Activated T-helper 1 cell treated with anti-CD3 and anti-CD28 coated beads, Interleukin-12 subunit alpha, Interleukin-12 subunit beta, Interleukin-2, Interleukin-4 antibody, amounts not matched to agents 30 ng/mL and 10 ng/mL and 1 ng/mL, durations not matched to agents 14 hours and 24 hours and 36 hours (primary cell): ENCODE measurements at places on chromosomes 3 and 15.

DNA sequence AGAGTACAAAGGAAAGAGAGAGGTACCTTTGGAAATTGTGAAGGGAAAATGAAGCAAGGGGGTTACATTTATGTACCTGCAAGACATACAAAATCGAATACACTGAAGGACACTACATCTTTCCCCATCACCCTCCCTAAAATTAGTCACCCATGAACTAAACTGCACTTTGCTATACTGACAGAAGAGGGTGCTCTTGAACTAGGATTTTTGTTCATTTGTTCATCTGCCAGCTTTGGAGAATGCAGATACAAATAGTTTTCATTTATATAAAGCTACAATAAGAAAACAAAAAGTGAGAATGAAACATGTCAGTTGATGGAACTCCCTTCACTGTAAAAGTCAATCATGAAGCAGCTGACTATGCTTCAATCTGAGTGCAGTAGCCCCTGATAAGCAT lies 55.7 kb downstream of the PCCB start:
- no peak for DNase-seq

DNA sequence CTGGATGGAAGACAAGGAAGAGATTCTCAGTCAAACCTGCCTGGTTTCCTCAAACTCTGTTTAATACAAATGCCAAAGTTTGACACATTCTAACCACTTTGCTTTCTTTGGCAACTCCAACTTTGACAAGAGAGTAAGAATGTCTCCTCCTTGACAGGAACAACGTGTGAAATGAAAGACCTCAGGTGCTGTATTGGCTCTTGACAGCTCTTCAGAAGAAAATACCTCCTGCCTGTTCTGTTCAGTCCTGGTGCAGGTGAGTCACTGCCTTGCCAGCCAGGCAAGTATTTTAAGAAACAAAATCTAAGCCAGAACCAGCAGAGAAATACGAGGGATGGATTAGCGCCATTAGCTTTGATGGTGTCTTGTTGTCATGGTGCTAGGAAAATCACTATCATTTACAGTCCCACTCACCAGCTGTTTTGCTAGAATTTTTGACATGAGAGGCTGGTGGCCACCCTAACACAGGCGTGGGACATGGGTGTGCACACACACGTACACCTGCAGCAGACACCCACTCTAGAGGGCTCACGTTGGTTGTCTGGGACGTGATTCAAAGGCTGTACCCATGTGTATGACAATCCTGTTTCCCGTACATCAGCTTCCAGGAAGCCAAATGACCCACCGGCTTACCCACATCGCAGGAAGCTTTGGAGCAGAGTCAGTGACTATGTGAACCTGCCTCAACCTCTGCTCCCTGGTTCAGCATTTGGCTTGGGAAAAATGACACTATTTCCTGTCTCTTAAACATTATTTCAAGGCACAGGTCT lies 60.4 kb downstream of the CCNL1 start:
- DNase-seq = no peak

DNA sequence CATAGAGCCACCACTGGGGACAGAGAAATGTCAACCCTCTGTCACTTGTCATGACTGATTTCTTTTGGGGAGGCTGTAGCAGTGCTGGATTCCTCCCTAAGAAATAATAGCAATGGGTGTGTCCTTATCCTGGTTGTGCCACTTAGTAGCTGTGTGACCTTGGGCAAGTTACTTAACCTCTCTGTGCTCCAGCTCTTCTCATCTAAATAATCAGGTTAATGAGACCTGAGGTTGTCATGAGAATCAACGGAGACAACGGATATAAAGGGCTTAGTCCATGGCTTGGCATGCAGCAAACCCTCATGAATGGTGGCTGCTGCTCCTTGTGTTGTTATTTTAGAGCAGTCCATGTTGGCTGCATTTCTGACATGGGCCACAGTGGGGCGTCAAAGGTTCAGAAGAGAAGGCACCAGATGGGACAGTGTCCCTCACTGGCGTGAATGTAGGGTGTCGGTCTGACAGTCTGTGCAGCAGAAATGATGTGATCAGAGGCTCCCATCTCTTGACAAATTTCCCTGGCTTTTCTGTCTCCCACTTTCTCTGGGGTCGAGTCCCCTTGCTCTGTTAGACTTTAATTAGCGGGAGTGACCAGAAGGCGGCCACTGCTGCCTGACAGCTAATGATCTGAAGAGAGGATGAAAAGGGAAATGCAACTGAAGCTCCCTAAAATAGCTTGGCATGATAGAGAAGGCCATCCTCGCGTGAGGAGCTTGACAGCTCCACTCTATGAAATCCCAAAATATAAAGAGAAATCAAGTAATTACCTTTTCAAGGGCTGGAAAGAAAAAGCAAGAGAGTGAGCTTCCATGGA lies 209.4 kb downstream of the CADPS start:
- no peak for DNase-seq

DNA sequence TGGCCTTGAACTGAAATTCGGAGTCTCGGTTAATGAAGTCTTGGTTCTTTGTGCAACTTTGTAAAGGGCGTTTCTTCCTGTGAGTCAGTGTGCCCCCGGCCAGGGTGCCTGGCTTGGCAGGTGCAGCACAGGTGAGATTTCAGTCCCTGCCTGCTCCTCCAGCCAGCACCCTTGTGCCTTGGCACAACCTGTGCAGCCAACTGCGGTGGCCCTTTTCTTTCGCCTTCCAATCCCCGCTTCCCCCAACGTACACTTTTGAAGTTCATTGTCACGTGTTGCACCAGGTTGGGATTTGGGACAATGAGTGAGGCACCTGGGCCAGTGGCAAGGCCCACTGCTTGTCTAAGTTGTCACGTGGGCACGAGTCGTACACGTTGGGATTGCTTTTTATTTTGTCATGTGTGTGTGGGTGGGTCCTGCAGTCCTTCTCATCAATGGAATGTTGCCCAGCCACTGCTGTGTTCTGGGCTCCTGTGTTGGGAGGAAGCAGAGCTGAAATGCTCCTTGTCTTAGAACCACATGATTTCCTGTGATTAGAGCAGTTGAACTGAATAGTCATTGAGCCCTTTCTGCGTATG lies 242.9 kb upstream of the BHLHE40 start:
- DNase-seq = no peak

GRCh38 chr3:63067999-63068645 lies 192.9 kb upstream of the CADPS start:
- no peak for DNase-seq

- DNase-seq = no peak
These were observed 283.3 kb upstream of the TRIM42 start for GRCh38 chr3:140394488-140395133.

GRCh38 chr3:44023961-44024593 lies 217.6 kb upstream of the TOPAZ1 start:
- DNase-seq = no peak

DNA sequence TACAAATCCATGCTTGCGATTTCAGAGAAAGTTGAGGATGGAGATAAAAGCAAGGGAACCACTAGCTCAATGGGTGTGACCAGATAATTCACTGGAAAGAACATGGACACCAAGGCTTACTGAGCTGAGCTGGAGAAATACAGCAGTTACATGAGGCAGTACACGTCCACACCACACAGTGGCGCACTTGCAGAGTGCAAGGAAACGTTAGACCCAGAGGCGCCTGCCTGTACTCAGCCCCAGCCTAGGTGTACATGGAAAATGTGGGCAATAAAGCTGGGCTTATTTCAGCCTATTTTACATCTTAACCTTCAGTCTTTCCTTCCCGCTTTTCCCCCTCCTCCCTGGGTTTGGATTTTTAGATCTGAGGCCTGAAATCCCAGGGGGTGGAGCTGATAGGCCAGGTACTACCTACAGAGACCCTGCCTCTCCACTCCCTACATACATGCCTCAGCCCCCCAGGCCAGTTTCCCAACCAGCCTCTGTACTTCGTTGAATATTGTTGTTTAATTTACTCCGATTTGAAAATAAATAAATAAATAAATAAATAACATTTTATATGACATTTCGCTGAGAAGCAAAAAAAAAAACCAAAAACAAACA lies 60.1 kb downstream of the PCOLCE2 start:
- DNase-seq = peak; percentile 44

- DNase-seq = no peak
These were observed 39.8 kb downstream of the CHDH start for GRCh38 chr3:53806182-53807116.

- DNase-seq = no peak
These were observed 132.3 kb upstream of the RASGRP1 start for GRCh38 chr15:38696790-38697495.

DNA sequence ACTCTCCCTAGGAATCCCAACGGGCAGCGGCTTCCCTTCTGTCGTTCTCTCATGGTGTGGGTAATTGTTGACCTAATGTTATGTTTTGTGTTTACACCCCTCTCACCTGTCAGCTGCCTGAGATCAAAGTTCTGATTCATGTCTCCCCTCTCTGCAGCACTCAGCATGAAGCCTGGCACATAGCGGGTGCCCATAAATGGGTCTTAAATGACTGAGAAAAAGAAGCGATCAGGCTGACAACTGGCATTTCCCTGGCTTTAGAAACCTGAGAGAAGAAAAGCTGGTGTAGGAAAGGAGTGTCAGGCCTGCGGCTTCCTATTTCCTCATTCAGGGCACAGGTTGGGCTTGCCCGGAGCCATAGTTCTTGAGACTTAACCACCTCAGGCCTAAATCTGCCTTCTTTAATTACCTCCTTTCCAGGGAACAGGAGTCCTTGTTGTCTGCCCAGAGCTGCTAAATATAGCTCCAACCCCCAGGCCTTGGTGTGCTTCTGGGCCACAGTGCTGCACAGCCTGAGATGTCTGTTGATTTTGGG lies 31.8 kb downstream of the LPP start:
- DNase-seq = no peak

GRCh38 chr15:58628206-58628947 lies 121.1 kb downstream of the ADAM10 start:
- DNase-seq = no peak
